ENCODE measurements at places on chromosomes 16 and 17.

DNA sequence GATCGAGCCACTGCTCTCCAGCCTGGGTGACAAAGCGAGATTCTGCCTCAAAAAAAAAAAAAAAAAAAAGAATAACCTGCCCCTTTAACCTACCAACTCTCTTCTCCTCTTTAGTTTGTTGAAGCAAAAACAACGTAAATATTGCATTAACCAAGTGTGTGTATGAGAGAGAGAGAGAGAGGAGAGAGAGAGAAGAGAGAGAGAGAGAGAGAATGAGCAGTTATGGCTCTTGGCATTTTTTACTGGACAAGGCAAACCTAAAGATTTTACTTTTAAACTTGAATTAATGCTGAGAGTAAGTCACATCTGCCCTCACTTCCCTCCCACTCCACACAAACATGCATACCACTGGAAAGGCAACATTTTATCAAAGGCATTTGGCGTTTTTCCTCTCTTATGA lies 3.0 kb upstream of the SLFN5 start:
- DNase-seq, result no peak

DNA sequence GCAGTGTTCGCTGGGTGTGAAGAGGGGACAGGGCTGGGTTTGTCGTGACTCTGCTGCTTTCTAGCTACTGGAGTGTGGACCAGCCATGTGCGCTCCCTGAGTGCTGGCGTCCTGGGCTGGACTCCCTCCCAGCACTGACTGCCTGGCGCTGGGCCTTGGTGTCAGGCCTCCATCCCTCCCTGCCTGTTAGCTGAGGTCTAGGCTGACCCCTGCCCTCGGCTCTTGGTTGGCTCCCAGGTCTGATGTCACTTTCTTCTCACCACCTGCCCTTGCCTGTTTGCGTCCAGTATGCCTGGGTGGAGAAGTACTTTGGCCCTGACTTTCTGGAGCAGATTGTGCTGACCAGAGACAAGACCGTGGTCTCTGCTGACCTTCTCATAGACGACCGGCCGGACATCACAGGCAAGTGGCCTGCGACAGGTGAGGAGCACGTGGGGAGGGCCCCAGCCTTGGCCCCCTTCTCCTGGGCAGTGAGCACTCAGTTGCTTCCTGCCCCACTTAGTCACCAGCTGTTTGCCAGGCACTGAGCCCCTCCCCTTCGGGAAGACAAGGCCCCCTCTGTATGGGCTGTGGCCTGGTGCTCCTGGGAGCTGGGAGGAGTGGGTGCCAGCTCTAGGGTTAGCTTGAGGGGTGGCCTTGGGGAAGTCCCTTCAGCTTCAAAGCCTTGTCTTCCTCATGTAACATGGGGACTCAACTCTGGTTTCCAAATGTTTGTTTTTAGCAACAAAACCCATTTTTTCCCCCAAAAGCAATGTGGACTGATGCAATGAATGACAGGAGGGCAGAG lies 41.5 kb downstream of the NT5M start:
- peak; percentile 18 for DNase-seq

DNA sequence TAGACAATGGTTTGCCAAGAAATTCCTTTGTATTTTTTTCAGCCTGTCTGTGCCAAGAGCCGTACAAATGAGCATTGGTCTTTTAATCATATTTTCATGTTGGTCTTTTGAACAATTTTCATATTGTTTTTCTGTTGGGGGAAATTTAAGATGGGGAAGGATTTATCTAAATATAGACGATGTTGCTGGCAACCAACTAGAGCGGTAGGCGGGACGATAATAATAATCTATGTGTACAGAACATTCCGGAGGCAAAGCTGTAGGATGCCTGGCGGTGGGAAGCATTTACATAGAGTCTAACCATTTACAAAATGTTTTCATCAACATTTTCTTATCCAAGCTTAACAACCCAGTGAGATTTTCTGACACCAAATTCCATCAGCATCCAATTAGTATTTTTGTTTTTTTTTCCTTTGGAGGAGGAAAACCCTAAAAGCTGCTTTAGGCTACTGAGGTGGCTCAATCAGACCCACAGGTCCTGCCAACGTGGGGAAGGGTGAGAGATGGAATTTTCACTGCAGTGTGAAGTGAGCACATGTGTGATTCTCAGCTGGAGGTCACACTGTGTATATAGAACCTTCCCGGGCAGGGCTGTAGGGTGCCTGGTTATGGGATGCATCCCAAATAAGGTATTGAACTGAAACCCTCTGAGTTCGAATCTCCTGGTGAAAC lies 11.7 kb upstream of the SEC14L1 start:
- no peak for DNase-seq

DNA sequence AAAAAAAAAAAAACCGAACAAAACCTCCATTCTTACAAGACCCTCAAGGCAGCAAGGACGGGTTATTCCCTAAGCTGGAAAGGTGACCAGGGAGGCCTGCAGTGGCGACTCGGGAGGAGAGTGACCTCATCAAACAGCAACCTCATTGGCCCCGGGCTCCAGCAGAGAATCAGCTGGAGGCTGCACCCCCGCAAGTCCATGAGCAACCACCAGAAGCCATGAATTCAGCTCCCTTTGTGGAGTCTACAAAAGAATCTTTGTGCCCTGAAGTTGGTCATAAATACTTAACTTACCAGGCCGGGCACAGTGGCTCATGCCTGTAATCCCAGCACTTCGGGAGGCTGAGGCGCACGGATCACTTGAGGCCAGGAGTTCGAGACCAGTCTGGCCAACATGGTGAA lies 80.9 kb upstream of the CREBBP start:
- DNase-seq, result no peak

DNA sequence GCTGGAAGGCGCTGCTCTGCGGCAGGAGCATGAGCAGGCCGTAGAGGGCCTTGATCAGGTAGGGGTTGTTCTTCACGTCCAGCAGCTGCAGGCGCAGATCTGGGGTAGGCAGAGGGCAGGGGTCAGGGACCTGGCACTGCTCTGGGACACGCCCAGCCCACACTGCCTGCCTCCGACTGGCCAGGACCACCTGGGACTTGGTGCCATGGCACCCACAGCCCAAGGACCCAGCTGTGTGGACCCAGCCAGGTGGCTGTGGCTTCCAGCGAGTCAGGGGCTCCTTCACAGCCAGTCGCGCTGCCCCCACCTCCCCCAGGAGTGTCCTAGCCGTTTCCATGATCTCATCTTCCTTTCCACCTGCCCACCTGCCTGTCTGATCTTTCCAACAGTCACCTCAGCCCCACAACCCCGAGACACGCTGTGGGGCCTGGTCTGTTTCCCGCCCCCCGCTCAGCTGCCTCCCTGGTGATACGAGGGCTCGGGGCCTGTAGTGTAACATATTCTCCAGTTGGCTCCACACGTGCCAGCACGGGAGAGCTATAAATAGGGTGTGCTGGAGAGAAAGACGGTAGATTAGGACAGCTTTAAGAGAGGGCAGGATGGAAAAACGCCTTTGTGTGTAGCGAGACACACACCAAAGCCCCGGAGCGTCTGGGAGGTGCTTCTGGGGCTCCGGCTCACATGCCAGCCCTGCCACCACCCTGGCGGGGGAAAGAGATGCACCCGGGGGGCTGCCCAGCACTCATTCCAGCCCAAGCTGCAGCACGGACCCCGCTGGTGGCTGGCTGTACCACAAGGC lies 7.2 kb upstream of the MTSS2 start:
- no peak for DNase-seq

- DNase-seq, result no peak
These were observed 2.1 kb downstream of the HES7 start for GRCh38 chr17:8121681-8122421.

DNA sequence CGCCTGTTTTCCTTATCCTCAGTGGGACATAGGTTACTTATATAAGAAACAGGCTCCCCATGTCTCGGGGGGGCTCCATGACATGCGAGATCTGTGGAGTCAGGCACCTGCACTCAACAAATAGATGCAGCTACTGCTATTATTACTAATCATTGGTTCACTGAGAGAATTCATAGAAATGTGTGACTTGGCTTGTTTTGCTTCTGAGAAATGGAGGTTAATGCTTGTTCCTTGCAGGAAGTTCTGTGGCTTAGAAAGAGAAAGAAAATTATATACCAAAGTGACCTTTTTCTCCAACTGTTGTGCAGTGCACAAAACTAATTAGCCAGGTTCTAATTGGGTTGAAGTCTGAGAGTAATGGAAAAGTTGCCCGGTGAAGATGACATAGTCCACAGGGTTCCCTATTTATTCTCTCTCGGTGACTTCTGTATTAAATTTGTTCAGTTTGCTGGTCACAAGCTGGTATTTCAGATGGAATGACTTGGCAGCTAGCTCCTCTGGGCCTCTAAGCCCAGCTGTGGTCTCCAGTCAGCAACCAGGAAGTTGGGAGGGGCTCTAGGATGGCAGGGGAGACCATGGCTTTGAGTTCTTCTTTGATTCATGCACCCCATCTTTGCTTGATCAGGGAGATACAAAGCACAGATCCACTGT lies 17.6 kb upstream of the MAF start:
- no peak for DNase-seq
